Activated CD4-positive, CD25-positive, alpha-beta regulatory T cell treated with anti-CD3 and anti-CD28 coated beads, Interleukin-2, amount 50 U/mL, for 72 hours (primary cell): ENCODE measurements at places on chromosomes 4 and X.

GRCh38 chrX:136916827-136917226 is 36.3 kb upstream of the RBMX start:
- no peak for DNase-seq

GRCh38 chr4:94757192-94758140 is at the start of gene BMPR1B:
TSS of gene BMPR1B (plus strand) at chr4:94757955. CDS start at chr4:95104425, 346,470 bp downstream.
- DNase-seq, result no peak

- no peak for DNase-seq
Observed at GRCh38 chr4:57114973-57115372, 4.8 kb upstream of the IGFBP7 start.

DNA sequence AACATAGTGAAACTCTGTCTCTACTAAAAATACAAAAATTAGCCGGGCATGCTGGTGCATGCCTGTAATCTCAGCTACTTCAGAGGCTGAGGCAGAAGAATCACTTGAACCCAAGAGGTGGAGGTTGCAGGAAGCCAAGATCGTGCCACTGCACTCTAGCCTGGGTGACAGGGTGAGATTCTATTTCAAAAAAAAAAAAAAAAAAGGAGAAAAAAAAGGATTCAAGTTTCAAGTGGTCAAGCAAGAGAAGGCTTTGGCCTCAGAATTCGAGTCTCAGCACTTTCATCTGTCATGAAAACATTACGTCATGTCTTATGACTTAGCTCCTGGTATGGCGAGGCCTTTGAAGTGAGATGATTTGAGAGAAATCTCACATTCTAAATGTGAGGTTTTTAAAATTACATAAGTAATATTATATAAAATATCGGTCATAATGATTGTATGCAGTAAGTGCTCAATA is 21.2 kb upstream of the DHRSX start:
- DNase-seq, result no peak

GRCh38 chrX:73851014-73852009 is 288.3 kb downstream of the CHIC1 start:
- DNase-seq, result peak; percentile 67

DNA sequence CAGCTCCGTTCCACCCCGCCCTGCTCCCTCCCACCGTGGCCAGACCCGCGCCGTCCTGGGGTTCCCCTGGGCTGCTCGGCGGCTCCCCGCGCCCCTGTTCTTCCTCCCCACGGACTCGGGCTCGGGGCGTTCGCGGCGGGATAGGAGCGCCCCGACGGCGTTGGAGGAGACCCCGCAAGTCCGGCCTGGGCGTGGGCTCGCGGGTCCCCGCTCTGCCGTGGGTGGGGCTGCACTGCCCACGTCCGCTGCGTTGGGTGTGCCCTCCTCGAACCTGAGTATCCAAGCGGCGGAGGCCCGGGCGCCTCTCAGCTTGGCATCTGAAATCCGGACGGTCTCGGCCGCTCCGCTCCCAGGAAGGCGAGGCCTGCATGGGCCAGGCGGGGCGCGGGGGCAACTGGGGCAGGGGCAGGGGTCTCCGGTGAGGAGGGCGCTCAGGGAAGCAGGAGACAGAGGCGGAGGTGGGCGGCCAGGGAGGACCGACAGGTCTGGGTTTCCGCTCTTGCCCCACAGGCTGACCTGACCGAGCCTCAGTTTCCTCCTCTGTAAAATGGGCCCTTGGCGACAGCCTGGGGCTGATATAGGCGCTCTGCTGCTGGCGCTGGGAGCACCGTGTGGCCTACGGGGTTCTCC is 12.0 kb upstream of the NAT8L start:
- DNase-seq, result no peak

- no peak for DNase-seq
Observed at GRCh38 chrX:111868726-111869638, 7.0 kb upstream of the TRPC5OS start.

- no peak for DNase-seq
Observed at GRCh38 chrX:9087271-9088040, 53.5 kb upstream of the FAM9B start.

- no peak for DNase-seq
Observed at GRCh38 chr4:62952366-62952765, 1456.9 kb downstream of the TECRL start.
